ENCODE measurements at places on chromosomes 6 and 20.

DNA sequence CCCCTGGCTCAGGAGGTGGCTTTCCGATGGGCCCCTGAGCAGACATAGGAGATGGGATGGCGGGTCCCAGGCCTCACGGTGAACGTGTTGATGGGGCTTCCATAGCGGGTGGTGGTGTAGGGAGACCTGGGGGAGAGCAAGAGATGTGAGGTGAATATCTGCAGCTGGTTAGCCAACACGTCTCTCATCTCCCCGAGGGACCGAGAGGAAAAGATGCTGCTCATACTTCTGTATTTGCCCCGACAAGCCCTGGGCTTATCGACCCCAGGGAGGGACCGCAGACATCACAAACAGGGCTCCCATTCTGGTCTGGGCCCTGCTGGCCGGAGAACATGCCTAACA lies 38.7 kb downstream of the C6orf132 start:
- DNase-seq: no peak

GRCh38 chr20:39310363-39310995 lies 348.3 kb downstream of the DHX35 start:
- no peak for DNase-seq

DNA sequence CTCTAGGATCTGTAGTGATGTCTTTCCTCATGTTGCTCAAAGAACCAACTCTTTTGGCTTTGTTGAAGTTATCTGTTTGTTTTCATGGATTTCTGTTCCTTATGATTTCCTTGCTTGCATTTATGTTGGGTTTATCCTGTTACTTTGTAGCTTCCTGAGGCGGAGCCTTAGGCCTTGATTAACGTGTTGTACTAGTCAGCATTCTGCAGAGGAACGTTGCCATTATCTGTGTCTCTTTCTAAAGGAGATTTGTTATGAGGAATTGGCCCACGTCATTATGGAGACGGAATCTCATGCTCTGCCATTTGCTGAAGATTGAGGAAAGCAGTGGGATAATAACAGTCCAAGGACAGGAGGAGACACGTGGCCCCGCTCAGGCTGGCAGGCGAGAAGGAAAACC lies 29.9 kb downstream of the UCKL1 start:
- DNase-seq: no peak

DNA sequence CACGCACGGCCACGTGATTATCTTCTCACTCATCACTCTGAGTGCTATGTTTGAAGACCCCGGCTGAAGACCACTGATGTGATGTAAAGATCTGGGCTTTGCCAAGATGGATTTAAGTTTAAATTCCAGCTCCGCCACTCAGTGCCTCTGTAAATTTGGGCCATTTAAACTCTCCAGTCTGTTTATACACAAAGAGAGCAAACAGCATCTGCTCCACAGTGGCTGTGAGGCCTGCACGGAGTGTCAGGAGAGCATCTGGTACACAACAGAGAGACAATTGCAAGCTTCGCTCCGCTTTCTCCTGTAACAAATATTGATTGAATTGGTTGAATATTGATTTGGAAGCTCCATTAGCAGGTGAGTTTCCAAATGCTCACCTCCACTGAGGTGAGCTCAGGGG lies 80.5 kb upstream of the FRMD1 start:
- no peak for DNase-seq

DNA sequence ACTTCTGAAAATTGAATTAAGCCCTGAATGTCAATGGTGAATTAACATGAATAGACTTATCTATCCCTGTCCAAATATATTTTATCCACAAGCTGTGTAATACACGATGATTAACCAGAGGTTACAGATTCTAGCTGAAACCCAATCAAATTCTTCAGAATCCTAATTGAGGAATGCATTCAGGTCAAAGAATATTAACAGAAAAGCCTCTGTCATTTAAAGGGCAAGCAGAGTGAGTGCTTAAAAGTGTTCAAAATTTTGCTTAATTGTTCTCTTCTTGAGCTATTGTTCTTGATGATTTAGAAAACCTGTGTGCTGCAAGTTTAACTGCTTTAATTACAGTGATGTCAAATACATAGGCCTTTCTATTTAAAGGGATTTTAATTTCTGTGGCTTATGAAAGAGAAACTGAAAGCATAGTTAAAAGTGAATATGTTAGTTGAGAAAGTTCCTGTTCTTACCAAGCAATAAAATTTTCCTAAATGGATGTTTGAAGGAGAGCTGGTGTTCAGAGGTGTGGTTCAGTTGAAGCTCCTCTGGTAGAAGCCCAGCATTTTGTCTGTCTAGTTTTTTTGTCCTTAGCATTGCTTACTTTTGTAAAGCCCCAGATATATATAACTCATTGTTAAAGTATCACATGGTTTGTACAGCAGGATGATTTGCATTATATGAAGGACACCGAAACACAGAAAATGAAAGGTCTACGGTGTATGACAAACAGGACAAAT lies 466.3 kb upstream of the PLCB4 start:
- DNase-seq: no peak

DNA sequence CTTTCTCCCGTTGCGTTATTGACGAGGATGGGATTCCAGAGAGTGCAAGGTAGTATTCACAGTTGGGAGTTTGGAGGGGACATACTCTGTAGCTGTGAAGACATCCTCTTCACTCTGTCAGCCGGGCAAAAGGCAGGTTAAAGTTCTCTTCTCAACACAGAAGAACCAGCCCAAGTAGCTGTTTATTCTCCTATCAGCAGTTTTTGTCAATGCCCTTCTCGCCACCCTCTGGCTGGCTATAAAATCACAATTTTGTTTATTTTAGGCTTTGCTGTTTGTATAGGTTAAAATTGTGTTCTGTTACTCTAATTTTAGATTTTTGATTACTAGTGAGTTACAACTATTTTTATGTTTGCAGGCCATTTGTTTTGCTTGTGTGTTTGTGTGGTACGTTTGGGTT lies 37.9 kb upstream of the MAS1 start:
- no peak for DNase-seq

DNA sequence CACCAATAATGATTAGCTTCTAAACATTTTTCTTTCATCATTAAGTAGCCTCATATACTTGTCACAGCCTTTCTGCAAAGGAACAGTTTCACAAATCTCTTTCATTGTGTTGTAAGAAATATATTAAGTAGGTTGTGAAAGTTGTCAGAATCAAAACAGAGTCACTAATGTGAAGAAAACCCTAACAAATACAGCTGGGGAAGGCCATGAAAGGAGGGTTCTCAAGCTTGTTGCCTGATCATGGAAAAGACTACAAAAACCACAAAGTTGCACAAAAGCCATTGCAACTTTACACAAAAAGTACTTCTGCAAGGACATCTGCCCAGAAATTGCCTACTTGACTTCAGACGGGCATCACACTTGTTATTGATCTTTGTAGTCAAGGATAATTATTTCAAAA lies 216.1 kb downstream of the ALDH8A1 start:
- no peak for DNase-seq

- no peak for DNase-seq
Measured at GRCh38 chr20:45859916-45860315, 2.5 kb downstream of the ZSWIM3 start.

GRCh38 chr20:46709459-46710152 lies at the start of gene SLC2A10:
Gene SLC2A10, plus strand, starts transcription at chr20:46709649. Its CDS starts 88 bp downstream, at chr20:46709737.
- DNase-seq: no peak

DNA sequence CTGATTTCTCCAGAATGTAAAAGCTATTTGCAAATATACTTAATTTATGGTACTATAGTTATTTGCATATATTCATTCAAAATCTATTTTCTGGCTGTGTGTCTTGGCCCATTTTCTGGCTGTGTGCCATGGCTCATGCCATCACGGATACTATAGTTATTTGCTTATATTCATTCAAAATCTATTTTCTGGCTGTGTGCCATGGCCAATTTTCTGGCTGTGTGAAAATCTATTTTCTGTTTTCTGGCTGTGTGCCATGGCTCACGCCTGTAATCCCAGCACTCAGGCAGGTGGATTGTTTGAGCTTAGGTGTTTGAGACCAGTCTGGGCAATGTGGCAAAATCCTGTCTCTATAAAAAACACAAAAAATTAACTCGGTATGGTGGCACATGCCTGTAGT lies 28.9 kb upstream of the RIPK1 start:
- DNase-seq: no peak

DNA sequence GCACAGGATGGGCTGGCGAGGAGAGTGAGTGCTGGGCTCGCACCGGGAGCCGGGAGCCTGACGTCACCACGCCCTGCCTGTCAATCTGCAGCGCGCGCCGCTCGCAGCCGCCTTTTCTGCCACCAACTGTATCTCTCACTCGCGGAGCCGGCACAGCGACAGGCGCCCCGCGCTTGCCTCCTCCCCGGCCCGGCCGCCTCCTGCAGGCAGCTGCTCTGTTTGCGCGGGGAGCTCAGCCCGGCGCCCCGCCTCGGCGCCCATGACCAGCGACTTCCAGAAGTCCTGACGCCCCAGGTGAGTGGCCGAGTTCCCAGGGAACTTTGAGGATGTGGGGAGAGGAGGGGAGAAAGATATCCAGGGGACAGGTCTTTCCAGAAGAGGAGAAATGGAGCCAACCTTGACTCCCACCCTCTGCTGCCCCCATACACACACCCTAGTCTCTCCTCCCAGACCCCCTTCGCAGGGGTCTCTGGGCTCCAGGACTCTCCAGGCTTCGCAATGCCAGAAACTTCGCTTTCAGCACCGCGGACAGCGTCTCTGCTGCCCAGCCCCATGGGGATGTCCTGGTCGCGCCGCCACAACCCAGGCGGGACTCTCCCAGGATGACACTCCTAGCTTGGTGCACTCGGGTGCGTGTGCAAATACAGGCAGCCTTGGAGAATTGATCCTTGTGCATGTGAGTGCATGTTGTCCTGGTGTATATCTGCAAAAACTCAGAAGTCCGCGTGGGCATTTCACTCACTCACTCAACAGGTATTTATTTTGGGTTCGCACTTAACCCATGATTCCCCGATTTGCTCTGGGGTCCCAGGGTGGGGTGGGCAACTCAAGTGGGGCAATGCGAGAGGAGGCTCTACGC lies at the start of gene GPR6:
TSS of gene GPR6 (plus strand) at position 138 of the 859 bp plus-strand sequence. CDS start 802 bp downstream, outside the sequence.
- peak; percentile 2 for DNase-seq

GRCh38 chr20:19973961-19974629 lies 43.1 kb upstream of the NAA20 start:
- peak; percentile 78 for DNase-seq

DNA sequence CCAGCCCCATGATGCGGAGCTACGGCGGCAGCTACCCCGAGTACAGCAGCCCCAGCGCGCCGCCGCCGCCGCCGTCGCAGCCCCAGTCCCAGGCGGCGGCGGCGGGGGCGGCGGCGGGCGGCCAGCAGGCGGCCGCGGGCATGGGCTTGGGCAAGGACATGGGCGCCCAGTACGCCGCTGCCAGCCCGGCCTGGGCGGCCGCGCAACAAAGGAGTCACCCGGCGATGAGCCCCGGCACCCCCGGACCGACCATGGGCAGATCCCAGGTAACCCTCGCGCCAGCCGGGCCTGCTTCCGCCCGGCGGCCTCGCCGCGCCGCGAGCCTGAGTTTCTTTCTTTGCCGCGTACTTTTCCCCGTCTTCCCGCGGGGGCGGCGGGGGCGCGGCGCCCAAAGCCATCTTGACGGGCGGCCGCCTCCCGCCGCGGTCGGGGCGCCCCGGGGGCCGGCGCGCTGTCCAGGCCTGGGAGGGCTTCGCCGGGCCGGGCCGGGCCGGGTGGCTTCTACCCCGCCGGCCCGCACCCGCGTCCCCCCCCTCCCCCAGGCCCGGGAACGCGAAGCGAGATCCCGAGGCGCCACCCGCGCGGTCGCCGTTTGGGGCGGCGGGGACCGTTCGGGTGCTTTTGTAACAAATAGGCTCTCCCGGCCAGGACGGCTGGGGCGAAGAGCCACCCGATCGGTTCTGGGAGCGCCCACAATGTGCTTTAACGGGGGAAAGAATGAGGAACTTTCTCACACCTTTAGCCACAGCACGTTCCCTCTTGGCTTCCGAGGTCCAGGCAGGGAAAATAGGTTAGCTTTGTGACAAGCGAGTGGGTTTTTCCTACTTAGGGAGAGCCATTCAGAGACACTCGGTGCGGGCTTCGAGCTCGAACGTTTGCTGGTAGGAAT lies 2.3 kb downstream of the ARID1B start:
- no peak for DNase-seq

DNA sequence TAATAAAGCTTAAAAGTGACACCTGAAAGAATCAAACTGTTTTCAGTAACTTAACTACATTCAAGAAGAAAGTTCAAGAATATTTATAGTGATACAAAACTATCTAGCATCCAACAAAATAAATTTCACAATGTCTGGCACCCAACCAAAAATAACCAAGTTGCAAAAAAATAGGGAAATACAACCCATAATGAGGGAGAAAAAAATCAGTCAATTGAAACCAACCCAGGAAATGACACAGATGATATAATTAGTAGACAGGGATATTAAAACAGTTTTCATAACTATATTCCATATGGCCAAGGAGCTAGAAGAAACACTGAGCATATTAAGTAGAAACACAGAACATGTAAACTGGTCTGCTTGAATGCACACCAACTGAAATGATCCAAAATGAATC lies 120.2 kb upstream of the BEND3 start:
- DNase-seq: no peak

GRCh38 chr20:17895641-17896171 lies 72.9 kb downstream of the SNX5 start:
- no peak for DNase-seq

- DNase-seq: no peak
Measured at GRCh38 chr6:40874495-40874894, 164.5 kb downstream of the UNC5CL start.

- no peak for DNase-seq
Measured at GRCh38 chr6:163923658-163924411, 509.3 kb downstream of the QKI start.

- no peak for DNase-seq
Measured at GRCh38 chr6:32982084-32982701, 13.8 kb downstream of the BRD2 start.

DNA sequence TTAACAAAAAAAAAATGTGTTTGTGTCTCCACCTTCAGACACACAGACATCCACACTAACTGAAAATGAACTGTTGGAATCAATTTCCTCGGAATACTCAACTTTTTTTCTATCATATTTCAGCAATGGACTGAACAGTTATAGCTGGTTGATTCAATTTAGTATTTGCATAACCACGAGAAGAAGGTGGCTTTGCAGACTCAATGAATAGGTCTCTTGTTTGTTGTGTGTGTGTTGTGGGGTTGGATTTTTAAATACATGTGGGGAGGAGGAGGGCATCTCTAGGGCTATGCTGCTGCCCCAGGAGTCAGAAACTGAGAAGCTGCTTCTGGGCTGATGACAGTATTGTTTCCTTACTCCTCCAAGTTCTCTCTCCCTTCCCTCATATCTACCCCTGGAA lies 28.7 kb downstream of the TFAP2A start:
- DNase-seq: no peak
